ENCODE measurements at places on chromosomes 16 and 17. TPM values are rescaled to one million over a fixed set of nuclear protein-coding genes. Genes with fewer than 3 reads are reported as not detected.

The TNFRSF13B gene
- not detected for total RNA-seq

The STAC2 gene
- total RNA-seq, result not detected

The G6PC1 gene
- total RNA-seq, result not detected

The KLHL10 gene
- total RNA-seq, result not detected

The WRAP53 gene
- total RNA-seq, result 20.5 TPM

The DHRS7C gene
- total RNA-seq, result not detected

Measured in mammary microvascular endothelial cell (primary cell).